ENCODE measurements at places on chromosomes 1 and 21.

GRCh38 chr1:157357111-157357510 lies 195.2 kb downstream of the FCRL5 start:
- no peak for DNase-seq

DNA sequence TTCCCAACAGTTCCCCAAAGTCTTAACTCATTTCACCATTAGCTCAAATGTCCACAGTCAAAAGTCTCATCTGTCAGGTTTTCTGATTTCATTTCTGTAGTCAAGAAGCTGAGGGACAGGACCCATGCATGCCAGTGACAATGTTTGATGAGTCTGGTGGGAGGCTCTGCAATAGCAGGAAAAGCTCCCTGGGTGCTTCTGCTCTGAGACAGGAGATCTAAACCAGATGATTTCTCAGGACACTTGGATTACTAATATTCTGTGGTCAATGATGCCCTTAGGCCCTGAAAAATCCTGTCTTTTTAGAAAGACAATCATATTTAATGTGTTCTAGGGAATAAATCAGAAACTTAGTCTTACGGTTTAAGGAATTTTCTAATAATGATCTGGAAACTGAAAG lies 56.4 kb downstream of the PCBP3 start:
- no peak for DNase-seq

DNA sequence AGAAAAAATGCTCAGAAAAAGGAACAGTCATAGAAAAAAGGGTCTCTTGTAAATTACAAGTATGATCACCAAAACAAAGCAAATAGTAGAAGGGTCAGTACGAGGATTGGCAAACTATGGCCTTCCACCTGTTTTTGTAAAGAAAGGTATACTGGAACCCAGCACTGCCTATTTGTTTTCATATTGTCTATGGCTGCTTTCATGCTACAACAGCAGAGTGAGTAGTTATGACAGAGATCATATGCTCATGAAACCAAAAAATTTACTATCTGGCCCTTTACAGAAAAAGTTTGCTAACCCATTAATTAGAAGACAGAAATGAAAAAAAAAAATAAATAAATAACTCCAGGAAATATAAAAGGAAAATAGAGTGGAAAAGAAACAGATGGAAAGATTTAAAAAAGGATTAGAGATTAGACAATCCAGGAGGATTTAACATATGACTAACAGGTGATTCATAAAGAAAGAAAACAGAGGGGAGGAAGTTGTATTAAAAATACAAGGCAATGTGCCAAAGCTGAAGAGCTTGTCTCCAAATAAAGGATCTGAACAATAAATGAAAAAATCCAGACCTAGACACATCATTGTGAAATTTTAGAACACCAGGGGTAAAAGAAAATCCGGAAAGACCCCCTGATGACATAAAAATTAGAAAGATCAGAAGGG lies 108.5 kb upstream of the SERTAD4 start:
- DNase-seq = peak; percentile 34

DNA sequence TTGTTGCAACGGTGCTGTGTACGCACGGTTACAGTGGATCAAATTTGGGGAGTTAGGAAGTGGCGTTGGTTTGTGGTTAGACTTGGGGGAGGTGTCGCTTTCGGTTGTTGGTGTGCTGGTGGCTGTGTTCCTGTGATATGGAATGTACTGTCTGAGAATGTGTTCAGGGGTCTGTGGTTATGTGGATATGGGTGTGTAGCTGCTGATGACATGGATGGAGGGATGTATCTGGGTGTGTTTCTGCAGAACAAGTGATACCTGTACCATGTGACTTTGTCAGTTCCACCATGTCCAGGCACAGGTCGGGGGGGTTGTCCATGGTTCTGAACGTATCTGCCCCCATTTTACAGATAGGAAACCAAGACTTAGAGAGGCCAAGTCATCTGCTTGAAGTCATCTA lies 22.7 kb downstream of the PAX7 start:
- DNase-seq = no peak

DNA sequence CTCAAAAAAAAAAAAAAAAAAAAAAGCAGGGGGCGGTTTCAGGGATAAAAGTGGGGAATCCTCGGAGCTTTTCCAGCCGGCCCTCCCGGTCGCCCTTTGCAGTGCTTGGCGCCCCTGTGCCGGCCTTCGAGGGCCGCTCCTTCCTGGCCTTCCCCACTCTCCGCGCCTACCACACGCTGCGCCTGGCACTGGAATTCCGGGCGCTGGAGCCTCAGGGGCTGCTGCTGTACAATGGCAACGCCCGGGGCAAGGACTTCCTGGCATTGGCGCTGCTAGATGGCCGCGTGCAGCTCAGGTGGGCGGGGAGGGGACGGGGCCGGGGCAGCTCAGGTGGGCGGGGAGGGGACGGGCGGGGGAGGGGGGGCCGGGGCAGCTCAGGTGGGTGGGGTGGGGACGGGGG lies 25.3 kb downstream of the RNF223 start:
- DNase-seq = no peak

DNA sequence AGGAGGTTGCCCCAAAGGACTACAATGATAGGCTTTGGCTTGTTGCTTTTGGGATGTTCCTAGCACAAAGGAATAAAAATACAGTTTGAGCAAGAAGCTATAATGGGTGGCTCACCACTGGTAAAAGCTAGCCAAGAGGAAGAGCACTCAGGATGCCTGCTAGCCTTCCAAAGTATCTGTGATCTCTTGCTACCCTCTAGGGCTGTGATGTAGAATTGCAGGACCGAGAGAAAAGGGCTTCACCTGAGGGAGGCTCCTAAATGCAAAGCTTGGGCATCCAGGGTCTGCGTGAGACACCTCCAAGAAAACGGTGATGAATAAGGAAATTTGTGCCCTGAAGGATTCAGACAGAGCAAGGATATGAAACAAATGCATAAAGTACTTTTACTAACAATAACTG lies 17.7 kb downstream of the IVL start:
- DNase-seq = no peak

DNA sequence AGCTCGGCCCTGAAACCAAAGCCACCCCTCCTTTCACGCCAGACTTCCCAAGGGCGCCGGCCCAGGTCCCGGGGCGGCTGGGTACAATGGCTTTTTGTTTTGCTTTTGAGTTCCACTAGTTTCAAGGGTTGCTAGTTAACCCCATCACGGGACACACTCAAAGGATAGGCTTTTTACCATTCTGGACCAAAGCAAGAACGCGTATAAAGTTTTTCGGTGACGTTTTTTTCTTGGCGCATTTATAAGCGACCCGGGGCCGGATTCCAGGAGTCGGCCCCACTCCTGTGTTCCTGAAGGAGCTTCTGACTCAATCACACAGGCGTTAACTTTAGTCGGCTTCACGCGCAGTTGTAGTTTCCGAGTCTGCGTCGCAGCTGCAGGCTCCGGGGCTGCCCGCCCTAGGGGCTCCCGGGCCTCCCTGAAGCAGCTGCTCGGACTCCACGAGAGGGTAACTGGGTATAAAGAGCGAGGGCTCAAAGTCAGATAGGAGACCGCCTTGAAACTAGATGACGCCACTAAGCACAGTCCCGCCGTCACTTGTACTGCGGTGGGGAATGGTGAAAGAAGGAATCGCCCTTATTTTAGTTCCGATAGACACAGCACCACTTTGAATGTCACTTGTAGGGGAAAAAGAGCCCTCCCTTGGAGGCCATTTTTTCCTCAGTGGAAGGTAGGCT lies 707 bp upstream of the KLHL21 start:
- DNase-seq = no peak

GRCh38 chr21:42117967-42118780 lies 47.1 kb downstream of the UMODL1 start:
- DNase-seq = no peak

DNA sequence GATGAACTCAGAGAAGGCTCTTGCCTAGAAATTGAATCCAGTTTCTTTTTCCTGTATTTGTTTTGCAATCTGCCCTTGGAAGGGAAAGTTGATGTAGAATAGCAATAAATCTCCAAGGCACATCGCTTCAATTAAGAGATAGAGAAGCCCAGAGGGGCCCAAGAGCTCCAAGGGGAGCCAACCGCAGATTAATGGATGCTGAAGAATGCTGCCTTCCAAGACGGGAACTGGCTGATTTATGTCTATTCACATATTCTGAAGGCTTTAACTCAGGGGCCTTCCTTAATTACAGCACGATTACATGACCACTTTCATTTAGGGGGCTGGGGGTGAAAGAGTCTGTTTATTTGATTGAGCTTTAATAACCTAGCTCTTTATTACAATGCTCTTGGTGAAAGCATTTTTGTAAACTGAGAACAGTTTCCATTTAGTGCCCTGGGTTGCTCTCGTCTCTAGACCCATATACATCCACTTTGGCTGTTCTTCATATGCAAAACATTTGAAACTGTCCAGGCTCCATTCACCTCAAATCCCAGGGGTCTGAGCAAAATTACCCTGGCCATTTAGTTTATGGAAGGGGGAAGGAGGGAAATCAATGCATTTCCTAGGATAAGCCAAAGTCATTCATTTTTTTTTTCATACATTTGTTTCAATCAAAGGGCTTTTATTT lies 87.4 kb upstream of the CLDN14 start:
- no peak for DNase-seq

DNA sequence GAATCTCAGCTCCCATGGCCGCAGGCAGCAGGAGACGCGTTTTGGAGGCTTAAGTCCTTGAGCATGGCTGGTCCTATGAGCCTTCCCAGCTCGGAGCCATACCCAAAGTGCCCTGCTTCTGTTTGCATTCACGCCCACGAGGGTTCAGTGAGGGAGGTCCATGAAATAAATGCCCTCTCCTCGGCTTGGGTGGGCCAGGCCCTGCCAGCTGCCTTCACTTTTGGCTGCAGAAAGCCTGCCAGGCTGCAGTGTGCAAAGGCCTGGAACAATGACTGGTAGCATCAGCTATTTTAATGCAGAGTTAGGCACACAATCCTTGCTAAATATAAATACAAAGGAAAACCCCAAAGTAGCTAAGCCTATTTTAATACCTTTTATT lies 49.4 kb downstream of the H3-3A start:
- no peak for DNase-seq

DNA sequence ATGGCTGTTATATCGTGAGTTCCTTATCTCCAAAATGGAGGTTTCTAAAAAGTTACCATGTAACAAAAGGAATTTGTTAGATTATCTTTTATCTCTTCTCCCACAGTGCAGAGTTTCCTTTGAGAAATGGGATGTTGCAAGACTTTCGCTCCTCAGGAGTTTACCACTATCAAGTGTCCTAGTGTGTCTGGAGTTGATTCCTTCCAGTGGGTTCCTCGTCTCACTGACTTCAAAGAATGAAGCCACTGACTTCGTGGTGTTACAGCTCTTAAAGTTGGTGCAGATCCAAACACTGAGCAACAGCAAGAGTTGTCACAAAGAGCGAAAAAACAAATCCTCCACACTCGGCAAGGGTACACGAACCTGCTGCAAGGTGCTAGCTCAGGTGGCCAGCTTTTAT lies 37.0 kb downstream of the SPAG17 start:
- no peak for DNase-seq

- DNase-seq = no peak
Measured at GRCh38 chr1:43370564-43370963, 2.8 kb upstream of the ELOVL1 start.

GRCh38 chr1:155166471-155167165 lies 6.5 kb downstream of the KRTCAP2 start:
- no peak for DNase-seq

DNA sequence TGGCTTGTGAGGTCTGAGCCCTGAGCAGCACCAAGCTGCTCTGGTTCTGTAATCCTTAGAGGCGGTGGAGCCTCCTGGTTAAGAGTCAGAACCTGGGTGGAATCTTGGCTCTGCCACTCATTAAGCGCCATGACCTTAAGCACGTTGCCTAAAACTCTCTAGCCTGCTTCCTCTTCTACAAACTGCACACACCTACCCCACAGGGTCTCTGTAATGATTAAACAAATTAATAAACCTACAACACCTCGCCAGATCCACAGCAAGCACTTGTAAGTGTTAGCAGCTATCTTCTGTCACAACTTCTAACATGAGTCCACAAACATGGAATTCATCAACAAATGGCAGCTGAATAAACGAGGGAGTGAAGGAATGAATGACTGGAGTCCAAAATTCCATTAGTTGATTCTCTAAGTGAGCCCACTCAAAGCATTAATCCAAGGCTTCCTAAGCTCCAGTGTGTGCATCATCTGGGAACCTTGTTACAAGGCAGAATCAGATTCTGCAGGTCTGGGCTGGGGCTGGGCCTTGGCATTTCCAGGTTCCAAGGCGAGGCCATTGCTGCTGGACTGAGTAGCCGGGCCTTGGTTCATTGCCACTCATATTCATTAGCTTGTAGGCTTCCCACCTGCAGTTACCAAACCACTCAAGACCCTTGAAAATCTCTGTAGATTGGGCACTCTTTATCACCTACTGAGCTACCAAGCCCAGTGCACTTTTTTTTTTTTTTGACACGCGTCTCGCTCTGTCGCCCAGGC lies 168.6 kb downstream of the HIVEP3 start:
- no peak for DNase-seq

GRCh38 chr1:63327417-63328054 lies 5.2 kb downstream of the FOXD3 start:
- DNase-seq = peak; percentile 15

DNA sequence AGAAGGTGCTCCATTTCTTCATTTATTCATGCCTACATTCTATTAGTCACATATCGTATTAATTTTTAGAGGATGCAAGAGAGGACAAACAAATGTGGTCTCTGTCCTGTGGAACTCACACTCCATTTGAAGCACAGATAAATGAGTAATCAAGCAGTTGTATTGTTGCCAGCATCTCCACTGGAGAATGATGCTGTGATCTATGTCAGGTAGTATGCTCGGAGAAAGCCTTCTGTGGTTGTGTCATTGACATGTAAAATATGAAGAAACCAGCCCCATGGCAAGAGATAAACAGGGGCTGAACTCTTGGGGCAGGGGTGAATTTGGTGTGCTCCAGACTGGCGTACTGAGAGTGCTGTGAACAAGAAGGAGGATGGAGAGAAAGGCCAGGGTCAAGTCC lies 101.2 kb downstream of the FASLG start:
- DNase-seq = no peak

DNA sequence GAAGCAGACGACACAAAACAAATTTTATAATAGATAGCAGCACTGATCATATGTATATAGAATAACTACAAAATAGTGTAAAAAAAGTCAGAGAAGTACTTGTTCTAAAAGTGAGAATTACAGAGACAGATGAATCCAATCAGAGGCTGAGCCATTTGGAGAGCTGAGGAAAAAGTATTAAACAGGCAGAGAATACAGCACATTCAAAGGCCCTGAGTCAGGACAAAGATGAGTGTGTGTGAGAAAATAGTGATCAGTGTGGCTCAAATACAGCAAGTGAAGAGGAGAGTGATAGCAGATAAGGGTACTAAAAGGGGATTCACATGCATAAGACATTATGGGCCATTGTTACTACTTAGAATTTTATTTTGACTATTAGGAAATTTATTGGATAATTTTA lies 430.6 kb upstream of the BRINP3 start:
- DNase-seq = no peak

- DNase-seq = no peak
Measured at GRCh38 chr1:174623324-174624035, 175.7 kb downstream of the GPR52 start.

- no peak for DNase-seq
Measured at GRCh38 chr1:108089477-108089876, 110.7 kb downstream of the SLC25A24 start.

Data from AG04450 (cell line).